ENCODE measurements at places on chromosomes 16 and 17.

GRCh38 chr17:27548369-27548768 is 82.6 kb upstream of the LGALS9 start:
- no peak for DNase-seq

- no peak for DNase-seq
Measured at GRCh38 chr17:41919840-41920579, 1.3 kb upstream of the ACLY start.

DNA sequence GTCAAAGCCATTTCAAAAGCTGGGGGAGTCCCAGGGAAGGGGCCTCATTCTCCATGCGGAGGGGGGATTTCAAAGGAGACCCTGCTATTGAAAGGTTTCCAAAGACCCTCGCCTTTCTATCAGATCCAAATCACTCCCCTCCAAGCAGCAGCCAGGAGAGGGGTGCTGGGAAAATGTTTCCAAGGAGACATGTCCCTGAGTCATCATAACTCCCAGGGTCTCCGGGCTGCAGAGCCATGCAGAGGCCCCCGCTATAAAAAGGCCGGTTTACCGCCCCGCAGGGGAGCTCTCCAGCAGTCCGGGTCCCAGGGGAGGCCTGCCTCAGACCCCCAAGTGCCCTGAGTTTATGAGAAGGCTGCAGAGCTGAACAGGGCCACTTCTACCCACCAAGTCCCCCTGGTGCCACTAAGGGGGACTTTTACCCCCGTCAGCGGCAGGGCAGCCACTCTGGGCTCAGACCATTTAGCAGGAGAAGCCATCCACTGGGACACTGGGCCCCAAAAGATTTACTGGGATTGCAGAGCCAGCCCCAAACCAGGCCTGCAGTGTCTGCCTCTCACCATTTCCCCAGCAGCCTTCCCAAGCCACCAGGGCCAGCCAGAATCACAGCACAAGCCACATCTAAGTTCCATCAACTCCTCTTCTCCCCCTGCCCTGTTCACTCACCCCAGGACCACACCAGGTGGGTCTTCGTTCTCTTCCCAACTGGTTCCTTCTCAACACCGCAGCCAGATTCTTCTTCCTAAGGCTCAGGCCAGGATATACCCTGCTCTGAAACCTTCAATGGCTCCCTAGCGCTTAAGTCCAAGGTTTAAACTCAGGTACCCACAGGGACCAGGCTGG is 234.4 kb downstream of the ZNF423 start:
- peak; percentile 73 for DNase-seq

- DNase-seq: no peak
Measured at GRCh38 chr16:57474671-57475661, 11.3 kb downstream of the DOK4 start.

- DNase-seq: no peak
Measured at GRCh38 chr17:6072611-6073010, 2.4 kb downstream of the WSCD1 start.

GRCh38 chr16:29023279-29024277 is 38.7 kb downstream of the LAT start:
- peak; percentile 4 for DNase-seq
